ENCODE measurements at places on chromosomes 3 and 15.

DNA sequence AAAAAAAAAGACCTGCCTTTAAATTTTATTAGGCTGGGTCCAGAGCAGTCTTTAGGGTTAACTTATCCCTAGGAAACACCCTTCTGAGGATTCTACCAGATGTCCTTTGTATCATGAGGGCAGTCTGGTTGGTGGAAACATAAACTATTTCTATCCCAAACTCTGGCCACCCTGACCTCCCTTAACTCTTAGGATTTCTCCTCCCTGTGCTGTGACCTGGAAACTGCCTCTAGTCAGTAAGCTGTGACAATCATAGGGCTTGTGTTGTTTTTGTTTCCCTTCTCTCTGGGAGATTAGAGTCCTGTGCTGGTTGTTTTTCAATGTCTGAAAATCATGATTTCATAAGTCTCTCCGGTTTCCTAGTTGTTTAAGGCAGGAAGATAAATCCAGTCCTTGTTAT, 78.1 kb downstream of the TNFAIP8L3 start:
- no peak for DNase-seq

DNA sequence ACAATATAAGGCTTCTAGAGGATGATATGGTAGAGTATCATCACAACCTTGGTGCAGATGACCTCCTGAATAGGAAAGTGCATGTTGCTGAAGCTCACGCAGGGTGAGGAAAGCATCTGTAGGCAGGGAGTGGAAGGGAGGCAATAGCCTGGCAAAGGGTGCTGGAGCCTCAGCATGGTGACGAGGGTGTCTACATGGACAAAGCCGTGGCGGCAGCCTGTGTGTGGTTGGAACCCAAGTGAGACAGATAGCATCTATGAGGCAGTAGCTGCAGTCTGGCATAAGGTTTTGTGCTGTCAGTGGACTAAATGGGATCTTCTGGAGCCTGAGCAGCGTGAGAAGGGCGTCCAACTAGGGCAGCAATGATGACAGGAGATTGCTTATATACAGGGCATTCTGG, 132.5 kb downstream of the DLG1 start:
- no peak for DNase-seq

GRCh38 chr15:55669270-55669669, 73.7 kb downstream of the PRTG start:
- DNase-seq: no peak

- DNase-seq: peak; percentile 37
These were observed 24.8 kb downstream of the GABRA5 start for GRCh38 chr15:26891448-26892181.

- DNase-seq: no peak
These were observed 540.4 kb downstream of the EDEM1 start for GRCh38 chr3:5727743-5728484.

DNA sequence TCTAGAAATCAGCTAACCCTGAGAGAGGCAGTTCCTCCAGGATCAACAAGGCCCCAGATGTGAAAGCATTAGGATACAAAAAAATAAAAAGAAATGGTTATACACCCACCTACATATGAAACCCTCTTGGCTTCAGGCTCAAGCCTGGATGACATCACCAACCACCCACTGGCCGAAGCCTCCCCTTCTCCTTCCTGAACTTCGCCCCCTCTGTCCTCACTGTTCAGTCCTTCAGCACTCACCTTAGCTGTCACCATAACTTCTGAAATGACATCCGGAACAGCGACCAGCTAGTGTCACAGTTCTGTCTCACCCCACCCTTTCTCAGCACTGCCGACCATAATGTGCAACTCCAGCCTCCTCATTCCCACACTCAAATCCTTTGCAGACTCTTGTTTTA, 98.7 kb downstream of the PLCH1 start:
- DNase-seq: no peak

Measured in EH (cell line).